Neuronal stem cell (in vitro differentiated cells): ENCODE measurements at places on chromosomes 16 and 17.
A peak's percentile ranks its signal among the peaks of the same experiment; 100 is the strongest.

GRCh38 chr17:18257268-18257981, 1.1 kb downstream of the FLII start:
- H3K36me3 ChIP-seq: peaks cover 36% of the 10 kb centered on the region
- no peak for DNase-seq
- H3K27ac ChIP-seq: peak overlapping the region; percentile 85

DNA sequence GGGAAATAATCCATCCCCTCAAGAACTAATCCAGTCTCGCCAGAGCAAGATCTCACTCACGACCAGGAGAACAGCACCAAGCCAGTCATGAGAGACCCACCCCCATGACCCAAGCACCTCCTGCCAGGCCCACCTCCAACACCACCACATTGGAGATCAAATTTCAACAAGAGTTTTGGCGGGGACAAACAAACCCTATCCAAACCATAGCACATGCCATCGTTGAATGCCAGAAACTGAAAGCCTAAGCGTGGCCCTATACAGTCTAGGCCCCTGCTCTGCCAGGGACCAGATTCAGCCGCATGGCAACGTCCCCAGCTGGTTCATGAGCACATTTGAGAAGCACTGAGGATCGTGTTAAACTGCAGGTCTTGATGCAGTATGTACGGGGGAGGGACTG, 57.3 kb downstream of the AXIN2 start:
- DNase-seq: no peak
- no peak overlapping the region for H3K27ac ChIP-seq
- no peaks in the 10 kb centered on the region for H3K36me3 ChIP-seq

DNA sequence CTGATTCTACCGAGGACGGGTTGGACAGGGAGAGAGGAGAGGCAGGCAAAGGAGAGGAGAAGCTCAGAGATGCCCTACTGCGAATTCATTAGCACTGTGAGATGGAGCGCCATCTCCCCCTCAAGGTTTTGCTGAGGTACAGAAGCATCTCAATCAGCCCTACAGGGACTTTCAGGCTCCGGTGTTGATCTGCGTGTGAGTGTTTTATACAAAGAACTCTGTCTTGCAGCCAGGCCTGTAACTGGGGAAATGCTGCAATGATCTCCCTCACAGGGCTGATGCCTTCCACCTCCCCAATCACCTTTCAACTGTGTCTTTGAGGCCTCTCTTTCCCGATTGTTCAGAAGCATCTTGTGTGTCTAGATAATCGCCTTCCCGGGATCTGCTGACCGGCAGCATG, 74.8 kb downstream of the IRX6 start:
- no peaks in the 10 kb centered on the region for H3K36me3 ChIP-seq
- no peaks in the 10 kb centered on the region for H3K27me3 ChIP-seq
- peak overlapping the region; percentile 32 for H3K27ac ChIP-seq
- H3K4me1 ChIP-seq: peaks cover 2% of the 10 kb centered on the region

- DNase-seq: no peak
- H3K27ac ChIP-seq: peak overlapping the region; percentile 82
- H3K4me3 ChIP-seq: peak overlapping the region; percentile 73
- peaks cover 6% of the 10 kb centered on the region for H3K4me1 ChIP-seq
- H3K27me3 ChIP-seq: no peaks in the 10 kb centered on the region
- peaks cover 69% of the 10 kb centered on the region for H3K36me3 ChIP-seq
Observed at GRCh38 chr17:51258756-51259563, 889 bp downstream of the MBTD1 start.

- peaks cover 9% of the 10 kb centered on the region for H3K4me1 ChIP-seq
- DNase-seq: peak; percentile 72
- H3K27me3 ChIP-seq: no peaks in the 10 kb centered on the region
- peak overlapping the region; percentile 79 for H3K27ac ChIP-seq
- H3K36me3 ChIP-seq: peaks cover 3% of the 10 kb centered on the region
Observed at GRCh38 chr16:25575363-25575762, 116.4 kb upstream of the HS3ST4 start.
